Thyroid gland (tissue), 4 donors: ENCODE measurements at places on chromosomes 7 and 10. TPM values are rescaled to one million over a fixed set of nuclear protein-coding genes. Genes with fewer than 3 reads are reported as not detected.

DNA sequence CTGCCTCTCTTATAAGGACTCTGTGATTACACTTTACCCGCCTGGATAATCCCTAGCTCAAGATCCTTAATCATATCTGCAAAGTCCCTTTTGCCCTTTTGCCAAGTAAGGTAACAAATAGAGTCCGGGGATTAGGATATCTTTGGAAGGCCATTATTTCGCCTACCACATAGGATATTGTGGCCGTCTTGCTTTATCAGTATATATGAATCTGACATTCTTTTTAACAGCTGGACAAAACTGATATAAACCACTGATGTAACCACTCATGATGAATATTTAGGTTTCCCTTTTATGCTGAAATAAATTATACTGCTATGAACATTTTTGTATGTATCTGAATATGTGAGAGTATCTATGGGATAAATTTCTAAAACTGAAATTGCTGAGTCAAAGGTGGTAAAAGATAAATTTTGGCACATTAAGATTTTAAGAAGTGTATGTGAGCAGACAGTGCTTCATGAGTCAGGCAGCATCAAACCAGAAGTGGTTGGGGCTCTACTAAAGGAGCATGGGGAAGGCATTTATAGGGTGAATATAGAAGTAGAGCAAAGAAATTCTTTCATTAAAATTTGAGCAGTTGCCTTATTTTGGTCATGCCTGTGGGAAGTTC, 44.7 kb downstream of the AVL9 start:
- H3K27ac ChIP-seq, result no peak overlapping the region
- H3K4me3 ChIP-seq, result no peak overlapping the region
- no peak for DNase-seq
- peaks cover 3% of the 10 kb centered on the region for H3K4me1 ChIP-seq
- no peaks in the 10 kb centered on the region for H3K36me3 ChIP-seq
- no peaks in the 10 kb centered on the region for H3K27me3 ChIP-seq

DNA sequence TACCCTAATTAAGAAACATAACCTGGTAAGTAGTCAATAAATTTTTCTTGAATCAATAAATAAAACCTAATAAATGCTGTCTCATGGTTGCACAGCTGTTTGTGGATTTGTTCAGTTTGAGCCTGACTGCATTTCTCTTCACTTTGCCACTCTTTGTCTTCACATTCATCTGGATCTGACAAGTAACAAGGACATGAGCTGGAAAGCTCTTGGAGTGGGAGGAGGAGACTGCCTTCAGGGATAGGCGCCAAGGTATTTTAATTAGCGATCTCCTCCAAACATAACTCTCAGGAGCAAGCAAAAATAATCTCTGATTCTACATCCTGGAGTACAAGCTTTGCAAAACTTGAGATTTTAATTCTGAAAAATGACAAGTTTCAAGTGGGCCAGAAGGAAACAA, 251.0 kb downstream of the BMPER start:
- no peak overlapping the region for H3K27ac ChIP-seq
- no peaks in the 10 kb centered on the region for H3K27me3 ChIP-seq
- DNase-seq, result no peak
- H3K4me1 ChIP-seq, result no peaks in the 10 kb centered on the region
- H3K36me3 ChIP-seq, result no peaks in the 10 kb centered on the region
- H3K4me3 ChIP-seq, result no peak overlapping the region

- H3K4me3 ChIP-seq, result no peak overlapping the region
- no peaks in the 10 kb centered on the region for H3K36me3 ChIP-seq
- no peak for DNase-seq
- H3K4me1 ChIP-seq, result no peaks in the 10 kb centered on the region
- H3K27me3 ChIP-seq, result no peaks in the 10 kb centered on the region
These were observed 1040.1 kb upstream of the LRRN3 start for GRCh38 chr7:110050785-110051184.

DNA sequence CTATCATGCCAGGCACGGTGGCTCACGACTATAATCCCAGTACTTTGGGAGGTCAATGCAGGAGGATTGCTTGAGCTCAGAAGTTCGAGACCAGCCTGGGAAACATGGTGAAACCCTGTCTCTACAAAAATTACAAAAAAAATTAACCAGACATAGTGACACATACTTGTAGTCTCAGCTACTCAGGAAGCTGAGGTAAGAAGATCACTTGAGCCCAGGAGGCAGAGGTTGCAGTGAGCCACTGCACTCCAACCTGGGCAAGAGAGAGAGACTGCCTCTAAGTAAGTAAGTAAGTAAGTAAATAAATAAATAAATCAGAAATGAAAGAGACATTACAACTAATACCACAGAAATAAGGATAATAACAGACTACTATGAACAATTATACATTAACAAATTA, 36.2 kb downstream of the PDLIM1 start:
- no peaks in the 10 kb centered on the region for H3K27me3 ChIP-seq
- no peaks in the 10 kb centered on the region for H3K4me1 ChIP-seq
- DNase-seq, result no peak
- H3K36me3 ChIP-seq, result peaks cover 12% of the 10 kb centered on the region

DNA sequence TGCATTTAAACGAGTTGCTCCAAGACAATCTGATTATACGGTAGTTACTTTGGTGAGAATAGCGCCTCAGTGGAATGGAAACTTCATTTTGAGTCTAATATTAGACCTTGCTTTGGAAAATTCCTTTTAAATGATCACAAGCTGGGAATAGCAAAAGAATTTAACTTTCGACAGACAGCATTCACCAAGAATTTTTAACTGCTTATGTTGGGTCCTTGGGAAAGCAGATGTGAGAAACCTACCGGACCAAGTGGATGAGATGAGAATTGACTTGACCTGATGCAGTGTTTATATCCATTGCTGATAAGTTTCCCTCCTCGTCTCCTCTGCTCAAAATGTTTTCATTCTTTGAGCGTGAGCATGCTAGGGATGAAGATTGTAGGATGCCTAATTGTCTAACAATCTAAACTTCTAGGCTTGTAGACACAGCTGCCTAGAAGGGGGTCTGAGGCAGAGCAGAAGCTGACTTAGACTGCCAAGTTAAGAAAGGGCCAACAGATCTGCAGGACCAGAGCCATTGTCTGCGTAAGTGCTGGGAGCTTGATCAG, 126.9 kb downstream of the CNNM2 start:
- no peaks in the 10 kb centered on the region for H3K27me3 ChIP-seq
- H3K4me1 ChIP-seq, result peaks cover 10% of the 10 kb centered on the region
- H3K27ac ChIP-seq, result no peak overlapping the region
- DNase-seq, result no peak

DNA sequence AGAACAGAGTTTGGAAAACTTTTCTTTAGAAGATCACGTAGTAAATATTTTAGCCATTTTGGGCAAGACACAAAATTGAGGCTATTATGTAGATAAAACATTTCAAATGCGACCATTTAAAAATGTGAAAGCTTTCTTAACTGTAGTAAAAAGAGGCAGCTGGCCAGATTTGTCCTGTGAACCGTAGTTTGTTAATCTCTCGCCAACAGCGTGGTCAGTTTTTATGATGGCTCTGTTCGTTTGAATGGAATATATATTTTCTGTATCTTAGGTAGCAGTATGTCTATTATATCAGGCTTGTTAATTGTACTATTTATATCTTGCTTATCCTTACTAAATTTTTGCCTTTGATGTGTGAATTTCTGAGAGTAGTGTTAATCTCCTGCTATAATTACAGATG, 124.9 kb downstream of the CCSER2 start:
- H3K36me3 ChIP-seq, result no peaks in the 10 kb centered on the region
- H3K4me1 ChIP-seq, result peaks cover 3% of the 10 kb centered on the region
- H3K27me3 ChIP-seq, result no peaks in the 10 kb centered on the region
- no peak overlapping the region for H3K27ac ChIP-seq

- H3K27me3 ChIP-seq, result no peaks in the 10 kb centered on the region
- H3K4me3 ChIP-seq, result no peak overlapping the region
- H3K36me3 ChIP-seq, result no peaks in the 10 kb centered on the region
- no peaks in the 10 kb centered on the region for H3K4me1 ChIP-seq
These were observed 29.0 kb downstream of the MRC1 start for GRCh38 chr10:17838080-17838648.

Gene PLAU
- 13.3 TPM for total RNA-seq

Gene ANKRD1
- total RNA-seq, result 0.94 TPM

DNA sequence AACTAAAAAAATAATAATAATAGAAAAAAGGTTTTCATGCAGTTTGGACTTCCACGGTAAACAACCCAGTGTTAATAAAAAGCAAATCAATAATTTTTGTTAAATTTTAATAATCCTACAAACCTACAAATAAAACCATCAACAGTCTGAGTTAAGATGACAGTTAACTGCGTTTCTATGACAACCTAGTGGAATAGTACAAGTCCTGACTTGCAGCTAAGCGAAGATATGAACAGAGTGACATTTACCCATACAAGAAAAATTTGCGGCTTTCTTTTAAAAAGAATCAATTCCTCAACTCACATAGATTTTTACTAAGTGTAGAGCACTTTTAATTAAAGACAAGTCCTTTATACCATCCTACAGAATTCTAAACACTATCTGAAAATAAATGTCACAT, 35.6 kb downstream of the VPS41 start:
- no peaks in the 10 kb centered on the region for H3K27me3 ChIP-seq
- DNase-seq, result no peak
- no peak overlapping the region for H3K27ac ChIP-seq
- no peak overlapping the region for H3K4me3 ChIP-seq
- no peaks in the 10 kb centered on the region for H3K4me1 ChIP-seq
- H3K36me3 ChIP-seq, result no peaks in the 10 kb centered on the region

Gene INHBA
- 3.0 TPM for total RNA-seq

DNA sequence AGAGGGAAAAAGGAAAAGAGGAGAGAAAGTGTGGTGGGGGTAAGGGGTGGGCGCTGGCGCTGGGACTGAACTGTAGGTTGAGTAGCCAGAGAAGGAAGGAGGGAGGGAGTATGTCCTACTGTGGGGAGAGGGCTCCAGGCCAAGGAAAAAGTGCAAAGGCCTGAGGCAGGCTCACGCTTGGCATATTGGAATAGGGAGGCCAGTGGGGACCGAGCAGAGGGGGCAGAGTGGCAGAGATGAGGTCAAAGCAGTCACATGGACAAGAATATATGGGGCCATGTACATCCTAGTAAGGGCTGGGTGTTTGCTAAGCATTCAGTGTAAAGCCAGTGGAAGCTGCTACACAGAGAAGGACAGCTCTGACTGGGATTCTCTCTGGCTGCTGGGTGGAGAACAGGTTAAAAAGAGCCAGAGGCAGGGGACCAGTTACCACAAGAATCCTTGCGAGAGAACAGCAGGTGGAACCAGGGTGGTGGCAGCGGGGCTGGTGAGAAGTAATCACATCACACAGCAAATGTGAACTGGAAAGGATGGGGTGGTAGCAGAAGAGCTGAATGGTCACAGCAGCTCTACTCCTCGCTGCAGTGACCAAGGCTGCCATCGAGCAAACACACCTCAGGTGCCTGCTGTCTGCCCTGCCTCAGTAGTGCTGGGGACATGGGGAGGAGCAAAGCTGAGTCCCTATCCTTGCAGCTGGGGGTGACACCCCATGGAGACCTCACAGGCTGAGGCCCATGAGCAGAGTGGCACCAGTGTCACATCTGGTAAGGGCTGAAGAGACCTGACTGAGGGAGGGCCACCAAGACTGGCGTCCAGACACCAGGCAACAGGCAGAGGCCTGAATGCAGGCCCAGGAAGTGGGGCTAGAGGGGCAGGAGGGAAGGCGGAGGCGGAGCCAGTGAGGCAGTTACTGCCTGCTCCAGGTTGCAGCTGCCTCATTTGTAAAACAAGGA, 39.5 kb downstream of the FAM53B start:
- H3K27ac ChIP-seq, result peak overlapping the region; percentile 94
- DNase-seq, result no peak
- no peak overlapping the region for H3K4me3 ChIP-seq
- no peaks in the 10 kb centered on the region for H3K36me3 ChIP-seq
- H3K27me3 ChIP-seq, result no peaks in the 10 kb centered on the region

DNA sequence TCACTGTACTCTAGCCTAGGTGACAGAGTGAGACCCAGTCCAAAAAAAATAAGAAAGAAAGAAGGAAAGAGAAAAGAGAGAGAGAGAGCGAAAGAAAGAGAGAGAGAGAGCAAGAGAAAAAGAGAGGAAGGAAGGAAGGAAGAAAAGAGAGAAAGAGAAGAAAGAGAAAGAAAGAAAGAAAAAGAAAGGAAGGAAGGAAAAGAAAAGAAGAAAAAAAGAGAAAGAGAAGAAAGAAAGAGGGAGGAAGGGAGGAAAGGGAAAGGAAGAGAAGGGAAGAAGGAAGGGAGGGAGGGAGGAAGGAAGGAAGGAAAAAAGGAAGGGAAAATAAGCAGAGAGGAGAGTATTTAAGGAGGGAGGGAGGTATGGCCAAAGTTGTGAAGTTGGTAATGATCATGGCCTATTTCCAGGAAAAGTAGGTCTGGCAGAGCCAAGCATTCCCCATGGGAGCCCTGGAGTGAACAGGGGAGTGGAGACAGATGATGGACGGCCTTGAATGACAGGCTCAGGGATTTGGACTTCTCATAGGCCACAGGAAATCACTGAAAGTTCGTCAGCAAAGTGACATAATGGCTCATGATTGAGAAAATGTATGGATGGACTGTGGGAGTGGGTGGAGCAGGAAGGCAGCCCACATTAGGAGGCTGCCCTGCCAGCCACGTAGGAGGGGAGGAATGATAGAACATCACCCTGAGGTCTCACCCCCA, 44.8 kb upstream of the CUX1 start:
- no peak for DNase-seq
- no peaks in the 10 kb centered on the region for H3K27me3 ChIP-seq
- H3K4me1 ChIP-seq, result no peaks in the 10 kb centered on the region
- H3K27ac ChIP-seq, result no peak overlapping the region
- no peaks in the 10 kb centered on the region for H3K36me3 ChIP-seq
- H3K4me3 ChIP-seq, result no peak overlapping the region

DNA sequence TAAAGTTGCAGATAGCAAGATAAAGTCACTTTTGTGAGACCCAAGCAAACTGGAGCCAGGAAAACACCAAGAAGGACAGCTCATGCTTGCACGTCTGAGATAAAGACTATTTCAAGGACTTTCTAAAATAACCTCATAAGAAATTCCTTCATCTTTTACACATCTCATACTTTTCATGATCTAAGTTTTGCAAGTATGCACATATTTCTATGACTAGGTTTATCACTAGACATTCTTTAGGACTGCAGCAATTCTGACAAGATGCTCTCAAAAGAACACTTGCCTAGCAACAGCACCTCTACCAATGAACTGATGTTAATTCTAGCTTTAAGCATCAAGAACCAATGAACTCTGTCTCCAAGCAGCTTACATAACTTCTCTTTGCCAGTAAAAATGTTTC, 457.6 kb downstream of the SEMA3D start:
- H3K4me3 ChIP-seq, result no peak overlapping the region
- H3K27me3 ChIP-seq, result no peaks in the 10 kb centered on the region
- H3K36me3 ChIP-seq, result no peaks in the 10 kb centered on the region
- H3K27ac ChIP-seq, result no peak overlapping the region
- no peaks in the 10 kb centered on the region for H3K4me1 ChIP-seq

Gene EN2
- not detected for total RNA-seq
